ENCODE measurements at places on chromosomes 2 and 18.
A peak's percentile ranks its signal among the peaks of the same experiment; 100 is the strongest.

DNA sequence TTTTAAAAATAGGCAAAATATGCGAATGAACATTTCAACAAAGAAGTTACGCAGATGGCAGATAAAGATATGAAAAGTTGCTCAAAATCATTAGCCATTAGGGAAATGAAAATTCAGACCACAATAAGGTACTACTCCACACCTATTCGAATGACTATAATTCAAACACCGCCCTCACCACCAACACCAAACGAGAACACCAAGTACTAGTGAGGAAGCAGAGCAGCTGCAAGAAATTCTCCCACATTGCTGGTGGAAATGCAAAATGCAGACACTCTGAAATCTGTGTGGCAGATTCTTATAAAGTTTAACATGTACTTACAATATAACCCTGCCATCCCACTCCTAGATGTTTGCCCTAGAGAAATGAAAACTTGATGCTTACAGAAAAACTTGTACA is 17.3 kb upstream of the PRKCE start:
- no peak for DNase-seq

- DNase-seq: no peak
Measured at GRCh38 chr2:127645395-127646291, at the start of gene GPR17. Gene GPR17 (plus strand): TSS chr2:127646153. CDS start chr2:127650736, 4,583 bp downstream.

DNA sequence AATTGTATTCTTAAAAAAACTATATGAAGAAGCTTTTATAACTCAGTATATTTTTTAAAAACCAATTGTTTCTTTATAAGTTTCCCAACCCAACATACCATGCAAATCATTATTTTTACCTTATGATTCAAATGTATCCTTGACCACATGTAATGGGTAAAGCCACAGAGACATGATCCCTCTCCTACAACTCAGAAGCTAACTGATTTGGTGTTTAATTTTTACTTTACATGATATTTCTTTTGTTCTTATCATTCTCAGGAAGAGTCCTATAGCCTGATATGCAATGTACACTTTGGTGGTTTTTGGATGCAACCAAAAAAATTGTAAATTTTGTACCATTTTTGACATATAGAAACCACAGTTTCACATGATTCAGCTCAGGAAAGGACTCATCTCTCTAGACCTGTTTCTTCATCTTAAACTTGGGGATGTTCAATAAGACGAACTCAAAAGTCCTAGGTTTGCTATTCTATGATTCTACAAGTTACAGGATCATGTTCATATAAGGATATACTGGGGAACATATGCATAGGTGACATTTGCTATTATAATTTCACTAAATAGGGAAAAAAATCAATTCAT is 85.2 kb upstream of the RBBP8 start:
- DNase-seq: no peak

- DNase-seq: no peak
Measured at GRCh38 chr2:241316825-241317224, 1.1 kb downstream of the SEPTIN2 start.

GRCh38 chr2:202237787-202238233 is 587 bp downstream of the SUMO1 start:
- DNase-seq: peak; percentile 39

DNA sequence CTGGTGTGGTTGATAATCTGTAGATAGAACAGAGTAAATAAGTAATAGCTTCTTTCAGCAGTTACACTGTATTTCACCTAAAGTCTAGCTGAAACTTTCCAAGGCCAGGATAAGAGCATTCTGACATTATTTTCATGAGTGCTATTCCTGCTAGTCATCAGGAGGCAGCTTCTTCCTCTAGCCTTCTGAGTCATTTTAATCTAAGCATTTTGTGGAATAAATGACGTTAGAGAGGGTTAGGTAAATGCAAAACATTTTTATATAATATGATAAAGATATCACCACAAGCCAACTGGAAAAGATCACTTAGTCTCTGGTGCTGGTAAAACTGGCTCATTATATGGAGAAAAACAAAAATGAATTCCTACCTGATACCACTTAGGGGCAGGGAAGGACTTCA is 138.5 kb downstream of the MEP1B start:
- no peak for DNase-seq

GRCh38 chr2:152858594-152859265 is 140.3 kb downstream of the ARL6IP6 start:
- no peak for DNase-seq

GRCh38 chr2:203687165-203687564 is 19.3 kb upstream of the CD28 start:
- DNase-seq: no peak

GRCh38 chr2:26883956-26884355 is 36.0 kb downstream of the DPYSL5 start:
- no peak for DNase-seq

- no peak for DNase-seq
Measured at GRCh38 chr2:136254681-136255080, 136.7 kb upstream of the CXCR4 start.

- no peak for DNase-seq
Measured at GRCh38 chr2:157159221-157159934, 98.1 kb upstream of the GALNT5 start.

DNA sequence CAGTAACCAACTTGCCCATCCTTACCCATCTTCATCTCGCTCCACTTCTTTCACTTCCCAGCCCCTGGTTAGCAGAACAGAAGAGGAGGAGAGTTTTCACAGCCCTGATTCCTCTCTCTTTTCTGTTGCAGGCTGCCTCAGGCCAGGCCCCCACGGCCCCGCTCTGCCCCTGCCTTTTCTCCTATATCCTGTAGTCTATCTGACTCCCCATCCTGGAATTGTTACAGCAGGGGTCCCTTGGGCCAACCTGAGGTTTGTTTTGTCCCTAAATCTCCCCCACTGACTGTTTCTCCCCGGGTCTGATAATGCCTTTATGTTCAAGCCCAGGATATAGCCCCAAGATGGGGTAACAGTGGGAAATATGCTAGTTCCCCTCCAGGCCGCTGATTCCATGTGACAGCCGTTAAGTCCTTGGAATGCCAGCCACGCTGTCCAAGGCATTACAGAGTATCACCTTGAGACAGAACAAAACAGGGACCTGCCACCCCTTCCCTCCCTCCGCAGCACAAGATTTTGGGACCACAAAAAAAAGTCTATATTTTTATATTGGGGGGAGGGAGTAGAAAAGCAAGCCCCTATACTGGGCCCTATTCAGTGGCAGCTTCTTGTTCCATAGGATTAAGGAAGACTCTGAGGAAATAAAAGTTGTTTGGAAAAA is 1.4 kb downstream of the OST4 start:
- DNase-seq: no peak

DNA sequence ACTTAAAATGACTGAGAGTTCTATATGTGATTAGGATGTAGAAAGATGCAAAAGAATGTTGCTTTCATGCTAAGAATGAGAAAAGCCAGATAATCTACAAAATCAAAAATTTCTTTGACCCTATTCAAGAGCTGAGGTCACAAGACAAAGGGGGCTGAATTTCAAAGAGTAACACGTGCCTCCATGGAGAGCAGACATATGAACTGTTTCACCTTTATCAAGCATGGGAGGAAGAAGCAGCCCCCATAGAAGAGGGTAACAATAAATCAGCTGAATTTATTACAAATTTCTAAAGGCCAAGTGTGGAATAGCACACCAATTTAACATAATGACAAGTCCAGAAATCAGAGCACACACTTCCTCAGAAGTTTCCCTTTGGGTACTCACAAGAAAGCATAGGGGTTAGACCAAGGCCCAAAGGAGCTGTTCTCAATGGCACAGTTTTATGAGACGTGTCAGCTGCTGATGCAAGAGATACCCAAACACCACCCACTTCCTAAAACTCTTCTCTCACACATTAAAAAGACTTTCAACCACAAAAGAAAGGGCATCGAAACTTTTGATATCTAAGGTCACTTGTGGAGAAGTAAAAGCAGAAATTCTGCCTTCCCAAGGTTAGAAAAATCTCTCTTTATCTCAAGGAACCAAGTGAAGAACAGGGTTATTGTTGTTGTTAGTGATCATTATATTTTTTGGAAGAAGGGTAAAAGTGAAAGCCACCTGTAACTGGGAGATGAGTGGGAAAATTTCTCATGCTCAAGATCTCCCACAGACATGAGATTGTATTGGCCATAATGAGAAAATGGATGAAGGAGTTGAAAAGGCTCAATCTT is 950.1 kb downstream of the TRIB2 start:
- no peak for DNase-seq

DNA sequence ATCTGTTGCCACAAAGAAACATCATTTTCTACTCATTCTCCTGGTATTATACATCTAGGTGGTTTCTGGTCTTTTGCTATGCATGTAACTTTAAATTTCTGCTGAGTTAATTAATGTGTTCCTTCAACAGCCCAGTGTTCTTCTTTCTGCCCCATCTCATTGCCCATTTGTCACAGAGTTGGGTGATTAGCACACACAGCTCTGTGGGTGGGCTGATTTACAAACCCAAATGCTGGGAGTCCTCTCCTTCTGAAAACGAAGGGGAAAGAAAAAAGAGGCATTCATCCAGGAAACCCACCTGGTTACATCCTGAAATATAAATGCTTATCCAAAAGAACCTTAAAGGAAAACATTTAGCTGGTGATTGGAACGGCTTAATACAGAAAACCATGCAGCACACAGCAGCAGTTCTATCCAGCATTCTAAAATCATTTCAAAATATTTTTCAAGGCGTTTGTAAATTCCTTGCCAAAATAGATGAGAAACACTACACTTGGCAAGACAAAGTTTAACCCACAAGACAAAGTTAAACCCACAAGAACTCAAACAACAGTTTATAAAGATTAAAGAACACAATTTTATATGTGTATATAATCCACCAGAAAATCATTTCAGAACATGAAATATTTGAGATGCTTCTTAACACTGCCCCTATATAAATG is 177.9 kb downstream of the ANTXR1 start:
- DNase-seq: no peak

GRCh38 chr18:31619291-31619690 is 27.6 kb downstream of the TTR start:
- no peak for DNase-seq

DNA sequence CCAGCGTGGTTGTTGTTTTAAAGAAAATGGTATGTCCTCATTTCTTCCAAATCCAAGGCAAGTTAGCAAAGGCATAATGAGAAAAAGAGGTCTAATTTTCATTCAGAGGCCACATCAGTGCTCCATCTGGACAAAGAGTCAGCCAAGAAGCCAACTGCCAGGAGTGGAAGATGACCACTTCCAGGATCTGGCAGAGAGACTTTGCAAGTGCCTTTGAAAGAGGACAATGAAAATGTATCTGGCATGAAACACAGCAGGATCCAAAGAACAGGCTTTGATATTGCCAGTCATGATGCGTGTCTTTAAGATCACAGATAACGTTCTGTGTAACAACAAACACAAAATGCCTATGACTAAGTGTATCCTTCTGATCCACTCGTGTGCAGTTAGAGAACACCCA is 82.8 kb downstream of the AFF3 start:
- no peak for DNase-seq

DNA sequence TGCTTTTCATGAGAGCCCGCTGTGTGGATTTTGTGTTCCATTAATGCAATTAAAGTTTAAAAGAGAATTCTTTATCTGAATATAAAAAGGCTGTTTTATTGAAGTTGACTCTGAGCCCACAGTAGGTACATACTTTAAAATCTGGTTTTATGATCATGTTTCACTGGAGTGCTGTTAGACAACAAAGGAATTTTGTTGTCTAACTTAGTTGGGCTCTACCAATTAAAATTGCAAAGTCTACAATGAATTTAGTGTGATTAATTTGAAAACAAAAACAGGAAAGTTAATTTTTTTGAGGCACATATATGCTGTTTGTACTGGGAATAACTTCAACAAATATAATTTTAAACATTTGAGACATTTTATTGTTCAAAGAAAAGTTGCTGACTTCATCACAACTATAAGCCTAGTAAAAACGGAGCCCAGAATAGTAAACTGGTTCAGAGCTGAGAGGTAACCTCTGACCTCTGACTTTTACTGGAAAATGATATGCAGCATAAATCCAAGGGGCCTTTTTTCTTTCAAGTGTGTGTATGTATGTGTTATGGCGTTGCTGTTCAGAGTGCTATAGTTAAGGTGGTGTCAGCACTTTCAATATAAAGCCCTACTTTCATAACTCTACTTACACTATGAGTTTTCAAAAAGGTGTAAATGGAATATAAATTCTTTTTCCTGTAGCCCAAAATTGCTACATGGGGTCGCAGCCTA is 30.2 kb downstream of the MEIS1 start:
- no peak for DNase-seq

- no peak for DNase-seq
Measured at GRCh38 chr2:172865422-172865821, 129.8 kb downstream of the RAPGEF4 start.

DNA sequence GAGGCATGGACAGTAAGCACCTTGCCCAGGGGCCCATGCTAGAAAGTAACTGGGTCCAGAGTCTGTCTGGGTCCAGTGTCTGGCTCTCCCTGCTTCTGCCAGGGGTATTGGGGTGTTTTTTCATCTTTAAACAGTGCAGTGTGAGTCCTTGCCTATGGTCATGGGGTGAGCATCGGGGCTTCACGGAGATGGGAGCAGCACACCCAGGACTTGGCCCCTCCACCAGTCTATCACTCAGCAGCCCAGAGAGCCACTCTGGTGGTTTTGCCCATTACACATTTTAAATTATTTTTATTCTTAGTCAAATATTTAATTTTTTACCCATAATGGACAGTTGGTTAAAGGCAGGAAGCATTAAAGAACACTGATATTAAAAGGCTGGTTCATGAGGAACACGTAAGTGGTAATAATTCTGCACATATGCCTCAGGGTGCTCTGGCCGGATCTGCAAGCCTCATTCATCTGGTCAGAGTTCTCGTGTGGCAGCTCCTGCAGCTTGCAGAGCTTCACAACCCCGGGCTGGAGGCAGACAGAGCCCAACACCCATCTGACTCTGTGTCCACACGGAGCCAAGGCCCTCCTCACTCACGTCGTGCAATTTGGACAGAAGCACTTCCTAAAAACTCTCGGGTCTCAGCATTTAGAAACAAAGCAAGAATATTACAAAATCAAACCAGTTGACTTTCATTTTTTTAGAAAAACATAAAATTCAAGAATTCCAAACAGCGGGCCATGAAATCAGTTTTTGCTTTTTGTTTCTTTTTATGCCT is 204.1 kb downstream of the CTIF start:
- DNase-seq: no peak

DNA sequence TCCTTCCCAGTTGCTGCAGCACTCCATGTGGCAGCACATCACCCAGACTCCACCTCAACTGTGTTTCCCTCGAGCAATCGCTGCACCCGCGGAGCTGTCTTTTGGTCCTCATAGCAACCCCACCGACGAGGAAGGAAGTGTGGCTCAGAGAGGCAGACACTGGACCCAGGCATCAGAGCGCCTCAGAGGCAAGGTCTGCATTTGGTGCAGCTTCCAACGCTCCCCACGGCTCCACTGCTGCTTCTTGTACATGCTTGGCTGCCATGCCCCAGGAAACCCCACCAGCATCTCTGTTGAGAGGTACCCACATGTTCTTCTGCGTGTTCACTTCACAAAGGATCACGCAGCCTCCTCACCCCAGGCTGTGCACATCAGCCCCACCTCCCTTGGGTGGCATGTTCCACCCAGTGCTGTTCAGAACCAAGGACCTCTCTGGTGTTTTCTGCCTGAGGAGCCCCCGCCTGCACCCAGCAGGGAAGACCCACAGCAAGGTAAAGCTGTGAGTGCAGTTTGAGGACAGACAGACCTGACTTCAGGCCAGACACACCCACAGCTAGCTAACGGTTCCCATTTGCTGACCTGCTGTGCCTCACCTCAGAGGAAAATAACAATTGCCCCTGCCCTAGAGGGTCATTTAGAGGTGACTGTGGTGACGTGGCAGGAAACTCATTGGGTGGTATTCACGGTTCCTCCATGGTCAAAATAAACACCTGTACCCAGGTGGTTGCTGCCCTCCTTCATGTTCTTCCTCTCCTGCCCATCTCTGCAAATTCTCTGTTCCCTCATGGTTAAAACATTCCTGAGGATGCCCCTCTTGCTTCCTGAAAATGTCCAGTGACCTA is 326.3 kb upstream of the MYT1L start:
- no peak for DNase-seq
